ENCODE measurements at places on chromosomes 7 and 10. TPM values are rescaled to one million over a fixed set of nuclear protein-coding genes. Genes with fewer than 3 reads are reported as not detected.
A peak's percentile ranks its signal among the peaks of the same experiment; 100 is the strongest.

GRCh38 chr7:29989257-29989995 is at the start of gene SCRN1:
SCRN1 (minus strand) TSS chr7:29989801; CDS start chr7:29969067, 20,734 bp downstream.
- peak; percentile 33 for DNase-seq

DNA sequence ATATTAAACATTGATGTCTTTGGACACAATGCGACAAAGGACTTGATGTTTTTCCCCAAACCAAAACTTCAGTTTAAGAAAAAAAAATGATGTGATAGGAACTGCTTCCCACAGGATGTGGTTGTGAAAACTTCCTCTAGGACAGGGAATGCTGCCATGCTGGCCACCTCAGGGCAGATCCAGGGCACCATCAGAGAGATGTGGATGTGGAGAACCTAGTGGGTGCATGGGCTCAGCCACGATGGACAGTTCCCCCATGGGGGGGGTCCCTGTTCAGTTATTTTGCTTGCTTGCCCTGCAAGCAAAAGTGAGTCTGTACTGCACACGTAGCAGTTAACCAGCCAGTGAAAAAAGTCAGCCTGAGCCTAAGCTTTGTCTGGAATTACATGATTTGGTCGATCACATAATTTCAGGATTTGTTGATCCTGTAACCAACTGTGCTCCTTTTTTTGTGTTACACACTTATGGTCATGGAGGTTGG is 36.3 kb downstream of the LAMB4 start:
- DNase-seq = no peak

SFTPA1 gene
- total RNA-seq = not detected

DNA sequence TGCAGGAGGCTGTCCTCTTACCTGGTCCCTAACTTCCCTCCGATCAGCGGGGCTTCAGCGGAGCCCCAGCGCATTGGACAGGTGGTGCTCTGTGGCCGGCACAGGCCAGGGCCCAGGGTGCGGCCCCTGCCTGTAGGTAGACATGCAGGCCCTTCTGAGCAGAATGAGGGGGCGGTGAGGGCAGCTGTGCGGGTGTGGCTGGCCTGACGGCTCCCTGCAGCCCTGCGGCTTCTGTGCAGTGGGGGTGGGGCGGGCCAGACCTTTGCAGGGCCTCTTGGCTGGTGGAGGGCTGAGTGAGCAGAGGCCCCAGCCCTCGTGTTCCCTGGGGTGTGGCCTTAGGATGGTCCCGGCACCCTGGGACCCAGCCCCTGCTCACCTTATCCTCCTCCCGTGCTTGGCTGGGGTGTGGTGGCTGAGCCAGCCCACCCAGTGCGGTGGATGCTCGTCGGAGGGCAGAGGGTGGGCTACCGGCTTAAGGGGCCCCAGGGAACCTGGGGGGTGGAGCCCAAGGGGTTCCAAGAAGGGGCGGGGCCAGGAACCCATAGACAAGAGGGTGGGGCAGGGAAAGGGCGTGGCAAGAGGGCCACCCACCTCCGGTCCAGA is 175.2 kb upstream of the TNRC18 start:
- no peak for DNase-seq

C10orf143 gene
- total RNA-seq = 5.1 TPM

GRCh38 chr10:89428877-89429276 is 14.5 kb downstream of the IFIT5 start:
- no peak for DNase-seq

Measured in activated CD8-positive, alpha-beta T cell treated with anti-CD3 and anti-CD28 coated beads for 36 hours (primary cell).